ENCODE measurements at places on chromosomes 13 and 19. TPM values are rescaled to one million over a fixed set of nuclear protein-coding genes. Genes with fewer than 3 reads are reported as not detected.

Gene ANO8
- polyA plus RNA-seq = 5.6 TPM

Gene LAIR2
- polyA plus RNA-seq = not detected

Gene IZUMO4
- polyA plus RNA-seq = 17.0 TPM

Gene KLHL1
- polyA plus RNA-seq = not detected

Measured in adipose tissue (tissue), 3 donors.